ENCODE measurements at places on chromosomes 1 and 21. TPM values are rescaled to one million over a fixed set of nuclear protein-coding genes. Genes with fewer than 3 reads are reported as not detected.

DNA sequence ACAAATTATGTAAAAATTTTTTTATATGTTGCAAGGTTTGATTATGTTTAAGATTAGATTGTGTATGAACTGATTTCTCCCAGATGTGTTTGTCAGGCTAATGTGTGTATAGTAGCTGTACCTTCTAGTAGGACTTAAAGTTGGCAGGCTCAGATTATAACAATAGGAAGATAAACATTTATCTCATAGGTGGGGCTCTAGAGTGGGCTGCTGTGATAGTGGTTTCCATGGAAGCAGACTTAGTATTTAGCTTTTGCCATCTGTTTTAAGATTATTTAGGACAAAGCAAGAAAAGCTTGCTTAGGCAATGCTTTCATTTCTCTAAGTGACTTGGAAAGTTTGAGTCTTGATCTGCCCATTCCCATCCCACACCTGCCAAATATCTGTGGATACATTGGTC is 187.7 kb upstream of the CACYBP start:
- no peak for DNase-seq

PRELP gene
- total RNA-seq = 6.4 TPM

GRCh38 chr1:94772845-94773244 is 47.3 kb upstream of the SLC44A3 start:
- no peak for DNase-seq

CNKSR1 gene
- 0.63 TPM for total RNA-seq

MCOLN2 gene
- 0.33 TPM for total RNA-seq

- no peak for DNase-seq
These were observed 126.9 kb downstream of the SETD4 start for GRCh38 chr21:35933466-35933865.

GRCh38 chr1:243727503-243728203 is 122.4 kb downstream of the AKT3 start:
- no peak for DNase-seq

SON gene
- total RNA-seq = 94.6 TPM

LIPI gene
- not detected for total RNA-seq

PTPRF gene
- total RNA-seq = 290 TPM

- no peak for DNase-seq
These were observed 249.2 kb downstream of the SLC45A1 start for GRCh38 chr1:8567146-8567545.

GRCh38 chr1:41901551-41901950 is 17.2 kb downstream of the HIVEP3 start:
- DNase-seq = no peak

C1QA gene
- total RNA-seq = 65.3 TPM

- DNase-seq = no peak
These were observed 14.6 kb upstream of the ACBD3 start for GRCh38 chr1:226201029-226201593.

BCAN gene
- total RNA-seq = not detected

- no peak for DNase-seq
These were observed 35.2 kb upstream of the MUTYH start for GRCh38 chr1:45375104-45376090.

GRCh38 chr1:40648200-40648599 is 17.3 kb downstream of the RIMS3 start:
- DNase-seq = no peak

DNA sequence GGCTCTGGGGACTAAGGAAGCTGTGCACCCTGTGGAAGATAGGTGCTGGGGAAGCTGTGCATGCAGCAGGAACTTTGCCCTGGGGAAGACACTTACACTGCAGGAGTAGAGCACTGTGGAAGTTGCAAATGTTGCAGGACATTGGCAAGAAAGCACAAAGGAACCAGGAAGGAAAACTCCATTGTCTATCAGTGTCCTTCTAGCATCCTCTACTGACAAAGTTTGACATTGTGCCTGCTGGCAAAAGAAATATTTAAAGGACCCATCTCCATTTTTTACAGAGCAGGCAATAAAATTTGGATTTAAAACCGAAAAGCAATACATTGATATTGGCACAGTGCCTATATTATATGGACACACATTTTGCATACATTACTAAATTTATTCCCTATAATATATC is 394.1 kb downstream of the PBX1 start:
- no peak for DNase-seq

- DNase-seq = peak; percentile 91
These were observed 10.7 kb downstream of the EPHA2 start for GRCh38 chr1:16145030-16145661.

DNA sequence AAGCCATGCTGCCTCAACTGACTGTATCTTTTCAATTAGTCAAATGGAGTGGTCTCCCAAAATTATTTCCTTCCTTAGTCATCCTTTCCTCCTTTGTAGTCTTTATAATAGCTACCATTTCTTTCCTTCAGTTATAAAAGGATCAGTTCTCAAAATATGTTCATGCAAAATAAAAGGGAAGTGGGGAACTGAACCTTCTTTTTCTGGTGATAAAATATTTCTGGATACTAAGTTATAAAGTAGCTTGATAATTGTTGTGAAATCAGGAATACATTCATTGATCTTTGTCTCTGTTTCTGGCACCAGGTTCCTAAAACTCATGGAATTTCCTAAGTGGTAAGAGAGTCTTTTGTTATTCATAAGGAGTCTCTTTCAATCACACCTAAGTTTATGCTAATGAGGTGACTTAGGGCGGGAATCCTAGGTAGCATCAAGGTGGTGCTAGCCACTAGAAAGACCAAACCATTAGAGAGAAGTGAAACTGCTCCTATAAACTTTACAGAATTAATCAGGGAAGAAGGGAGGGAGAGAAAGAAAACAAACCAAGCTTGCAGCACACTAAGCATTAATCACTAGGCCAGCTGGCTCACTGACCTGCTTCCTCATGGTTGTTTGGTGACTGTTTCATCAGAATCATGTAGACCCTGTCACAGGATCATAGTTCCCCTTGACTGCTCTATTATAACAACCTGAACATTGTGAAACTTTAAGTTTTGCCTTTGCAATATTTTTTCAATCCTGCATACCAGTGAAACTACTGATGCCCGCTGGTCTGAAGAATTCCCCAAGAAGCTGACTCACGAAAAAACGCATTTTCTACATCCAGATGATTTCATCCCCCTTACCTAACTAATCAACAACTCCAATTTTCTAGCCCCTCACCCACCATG is 161.6 kb upstream of the PTBP2 start:
- peak; percentile 55 for DNase-seq

DNA sequence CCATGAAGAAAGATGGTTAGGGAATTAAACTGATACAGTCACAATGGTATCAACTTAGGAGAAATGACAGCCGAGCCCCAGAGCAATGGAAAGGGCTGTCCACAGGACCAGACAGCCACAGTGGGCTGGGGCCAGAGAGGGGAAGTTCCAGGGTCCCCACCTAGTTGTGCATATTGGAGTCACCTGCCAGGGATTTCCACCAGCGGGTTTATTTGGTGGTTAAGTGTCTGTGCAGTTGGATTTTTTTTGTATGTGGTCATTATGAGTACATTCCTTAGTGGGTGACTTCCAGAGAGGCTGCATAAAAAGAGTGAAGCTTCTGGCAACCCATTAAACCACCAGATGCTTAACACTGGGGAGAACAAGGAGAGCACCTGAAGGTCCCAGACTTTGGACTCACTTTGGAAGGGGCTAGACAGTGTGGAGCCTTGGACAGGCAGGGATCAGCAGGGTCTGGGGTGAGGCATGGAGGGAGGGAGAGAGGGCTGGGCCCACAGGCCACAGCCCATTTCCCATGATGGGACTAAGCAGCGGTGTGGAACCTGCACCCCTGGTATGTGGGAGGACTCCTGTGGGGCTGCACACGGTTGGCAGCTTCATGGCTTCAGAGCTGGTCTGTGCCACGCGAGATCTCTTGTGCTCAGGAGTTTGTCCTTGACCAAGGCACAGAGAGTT is 7.8 kb upstream of the PTTG1IP start:
- DNase-seq = no peak

DNA sequence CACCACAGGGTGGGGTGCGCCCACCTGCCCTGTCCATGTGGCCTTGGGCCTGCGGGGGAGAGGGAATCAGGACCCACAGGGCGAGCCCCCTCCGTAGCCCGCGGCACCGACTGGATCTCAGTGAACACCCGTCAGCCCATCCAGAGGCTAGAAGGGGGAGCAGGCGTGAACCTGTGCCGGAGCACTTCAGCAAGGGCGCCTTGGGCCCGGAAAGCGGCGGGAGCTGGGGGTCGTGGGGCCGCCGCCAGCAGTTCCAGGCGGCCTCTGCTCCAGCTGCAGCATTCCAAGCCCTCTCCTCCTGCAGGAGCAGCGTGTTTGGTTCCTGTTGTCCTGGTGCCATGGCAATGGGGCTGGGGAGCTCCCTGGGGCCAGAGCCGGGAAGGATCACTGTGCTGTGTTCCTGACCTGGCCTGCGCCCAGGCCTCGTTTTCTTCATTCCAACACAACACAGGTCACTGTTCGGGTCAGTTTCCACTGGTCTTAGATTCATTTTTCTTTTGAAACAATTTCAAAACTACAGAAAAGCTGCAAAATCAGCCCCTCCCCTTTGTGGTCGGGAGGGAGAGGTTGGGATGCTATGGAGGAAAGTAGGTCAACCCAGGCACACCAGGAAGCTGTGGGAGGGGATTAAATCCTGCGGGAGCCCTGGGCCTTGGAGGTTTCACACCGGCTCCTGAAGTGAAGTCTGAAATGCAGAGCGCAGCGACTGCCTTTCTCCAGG is 18.8 kb downstream of the SLX9 start:
- DNase-seq = peak; percentile 80

SPATA45 gene
- total RNA-seq = not detected

LRRC71 gene
- total RNA-seq = not detected

C1orf53 gene
- total RNA-seq = 7.0 TPM

DNA sequence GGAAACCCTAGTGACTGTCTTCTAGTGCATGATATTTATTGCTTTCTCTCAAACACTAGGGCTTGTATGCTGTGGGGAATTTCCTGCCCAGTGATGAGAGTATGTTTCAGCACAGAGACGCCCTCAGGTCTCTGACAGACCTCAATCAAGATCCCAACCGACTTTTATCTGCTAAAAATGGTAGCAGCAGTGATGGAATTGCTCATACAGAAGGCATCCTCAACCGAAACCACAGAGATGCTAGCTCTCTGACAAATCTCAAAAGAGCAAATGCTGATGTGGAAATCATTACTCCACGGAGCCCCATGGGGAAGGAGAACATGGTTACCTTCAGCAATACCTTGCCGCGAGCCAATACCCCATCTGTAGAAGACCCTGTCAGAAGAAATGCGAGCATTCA is 41.3 kb downstream of the PLPPR4 start:
- DNase-seq = no peak

DNA sequence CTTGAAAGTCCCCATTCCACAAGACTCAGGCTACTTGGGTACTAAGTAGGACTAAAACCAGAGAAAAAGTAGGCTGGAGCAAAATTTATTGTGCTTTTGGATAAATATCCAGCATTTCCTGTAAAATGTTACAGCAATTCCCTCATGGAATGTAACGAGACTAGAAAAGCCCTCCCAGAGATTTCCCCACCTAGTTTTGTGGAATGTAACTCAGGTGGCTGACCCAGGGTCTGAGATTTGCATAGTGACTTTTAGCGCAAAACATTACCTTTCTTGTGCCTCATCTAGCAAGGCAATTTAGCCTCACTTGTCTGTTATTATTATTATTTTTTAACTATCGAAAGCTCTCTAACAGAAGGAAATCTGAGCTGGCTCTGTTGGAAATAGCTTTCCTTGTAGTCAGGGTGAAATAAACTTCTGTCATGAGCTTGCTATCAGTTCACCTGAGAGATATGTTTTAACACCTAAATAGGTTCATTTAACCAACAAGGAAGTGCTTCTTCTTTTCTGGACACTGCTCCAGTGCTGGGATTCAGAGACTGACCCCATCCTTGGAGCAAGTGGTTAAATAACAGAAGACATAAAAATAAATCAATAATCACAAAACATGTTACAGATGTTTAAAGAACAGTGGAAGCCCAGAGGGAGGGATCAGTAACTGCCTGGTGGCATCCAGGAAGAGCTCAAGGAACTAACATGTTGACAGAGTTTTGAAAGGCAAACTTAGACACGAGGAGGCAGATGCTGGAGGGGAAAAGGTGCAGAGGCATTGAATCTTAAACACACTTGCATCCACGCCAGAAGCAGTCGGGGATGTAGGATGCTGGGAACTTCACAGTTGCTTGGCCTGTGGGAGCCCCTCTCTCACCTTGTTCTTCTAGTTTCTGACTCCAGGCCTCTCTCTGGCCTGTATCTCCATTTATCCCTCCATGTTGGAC is 68.3 kb upstream of the RHOU start:
- DNase-seq = no peak

TMPRSS15 gene
- not detected for total RNA-seq

- no peak for DNase-seq
These were observed 63.5 kb downstream of the AGPAT3 start for GRCh38 chr21:43928222-43929125.

RCC1 gene
- total RNA-seq = 19.3 TPM

GRCh38 chr1:20119347-20119746 is at the start of gene PLA2G2D:
Gene PLA2G2D (minus strand): TSS chr1:20119536. CDS start chr1:20119498, 38 bp downstream.
- no peak for DNase-seq

GRCh38 chr1:109392788-109393616 is 4.7 kb downstream of the SORT1 start:
- DNase-seq = peak; percentile 62

DNA sequence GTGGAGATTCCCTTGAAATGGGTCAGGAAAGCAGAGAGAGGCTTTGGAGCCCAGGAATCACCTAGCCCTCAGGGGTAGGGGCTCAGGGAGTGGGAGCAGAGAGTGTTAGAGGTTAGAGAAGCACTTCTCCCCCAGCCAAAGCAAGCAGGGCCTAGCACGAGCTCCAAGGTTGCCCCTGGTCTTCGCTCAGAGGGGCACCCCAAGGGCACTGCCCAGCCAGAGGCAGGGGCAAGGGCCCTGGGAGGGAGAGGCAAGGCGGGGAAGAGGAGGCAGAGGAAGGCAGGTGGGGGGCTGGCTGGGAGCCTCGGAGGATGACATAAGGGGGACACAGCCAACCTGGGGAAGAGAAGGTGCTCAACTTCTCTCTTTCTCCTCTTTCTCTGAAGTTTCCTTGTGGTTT is 71.9 kb downstream of the CASZ1 start:
- no peak for DNase-seq

GRCh38 chr21:42684109-42684916 is 30.9 kb downstream of the PDE9A start:
- DNase-seq = no peak
